ENCODE measurements at places on chromosomes 2 and 18.
A peak's percentile ranks its signal among the peaks of the same experiment; 100 is the strongest.

- DNase-seq: peak; percentile 46
Measured at GRCh38 chr2:224038049-224038829, 847 bp downstream of the SERPINE2 start.

- DNase-seq: no peak
Measured at GRCh38 chr2:73947412-73948018, 20.8 kb downstream of the DGUOK start.

GRCh38 chr2:73914667-73915066 is 12.0 kb upstream of the DGUOK start:
- DNase-seq: no peak

DNA sequence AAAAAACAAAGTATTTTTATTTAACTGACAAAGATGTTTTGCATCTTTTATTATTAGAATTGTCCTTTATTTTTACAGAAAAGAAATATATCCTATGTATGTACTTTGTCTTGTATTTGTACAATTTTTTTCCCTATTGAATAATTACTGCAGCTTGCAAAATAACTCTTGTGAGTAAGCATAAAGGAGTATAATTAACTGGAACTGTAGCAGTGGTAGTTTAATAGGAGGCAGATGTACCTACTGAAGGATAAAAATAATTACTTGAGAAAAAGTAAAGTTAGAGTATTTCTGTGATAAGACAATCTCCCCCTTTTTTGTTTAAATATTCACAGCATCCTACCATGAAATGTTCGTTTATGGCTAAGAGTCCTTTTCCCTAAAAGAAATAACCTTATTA is 34.7 kb downstream of the EHBP1 start:
- no peak for DNase-seq

- DNase-seq: no peak
Measured at GRCh38 chr2:66457545-66457944, 22.6 kb downstream of the MEIS1 start.

DNA sequence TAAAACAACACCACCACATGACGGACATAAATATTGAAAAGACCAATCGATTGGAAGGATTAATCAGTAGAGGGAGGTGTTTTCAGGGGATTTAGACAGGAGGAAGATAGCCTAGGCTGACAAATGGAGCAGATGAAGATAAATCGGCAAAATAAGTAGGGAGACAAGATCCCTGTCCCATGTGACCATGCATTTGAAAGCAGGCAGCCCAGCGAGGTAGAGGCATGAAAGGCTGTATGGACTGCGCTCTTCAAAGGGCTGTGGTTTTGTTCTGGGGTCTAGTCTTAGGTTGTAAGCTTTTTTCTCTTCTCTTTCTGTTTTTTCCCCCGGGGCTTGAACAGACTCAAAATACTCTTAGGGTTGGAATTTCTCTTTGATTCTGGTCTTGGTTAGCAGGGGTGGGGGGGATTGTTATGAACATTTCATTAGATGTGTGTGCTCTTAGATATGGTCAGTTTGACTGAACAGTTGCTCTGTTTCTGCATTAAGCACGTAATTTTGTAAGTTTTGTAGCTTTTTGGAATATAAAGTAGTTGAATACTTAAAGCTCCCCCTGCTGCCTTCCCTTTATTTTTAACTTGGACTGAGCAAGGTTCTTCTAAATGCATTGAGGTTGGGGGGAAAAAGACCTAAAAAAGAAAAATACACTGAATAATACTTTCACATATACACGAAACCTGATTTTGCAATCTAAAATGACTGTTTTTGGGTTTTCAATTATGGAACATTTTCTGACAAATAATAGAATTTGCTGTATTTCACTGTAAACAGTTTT is 32.2 kb downstream of the ZNF532 start:
- no peak for DNase-seq

GRCh38 chr2:181467966-181468707 is 11.0 kb downstream of the ITGA4 start:
- DNase-seq: no peak

GRCh38 chr2:196284866-196285557 is 113.6 kb upstream of the STK17B start:
- DNase-seq: no peak

DNA sequence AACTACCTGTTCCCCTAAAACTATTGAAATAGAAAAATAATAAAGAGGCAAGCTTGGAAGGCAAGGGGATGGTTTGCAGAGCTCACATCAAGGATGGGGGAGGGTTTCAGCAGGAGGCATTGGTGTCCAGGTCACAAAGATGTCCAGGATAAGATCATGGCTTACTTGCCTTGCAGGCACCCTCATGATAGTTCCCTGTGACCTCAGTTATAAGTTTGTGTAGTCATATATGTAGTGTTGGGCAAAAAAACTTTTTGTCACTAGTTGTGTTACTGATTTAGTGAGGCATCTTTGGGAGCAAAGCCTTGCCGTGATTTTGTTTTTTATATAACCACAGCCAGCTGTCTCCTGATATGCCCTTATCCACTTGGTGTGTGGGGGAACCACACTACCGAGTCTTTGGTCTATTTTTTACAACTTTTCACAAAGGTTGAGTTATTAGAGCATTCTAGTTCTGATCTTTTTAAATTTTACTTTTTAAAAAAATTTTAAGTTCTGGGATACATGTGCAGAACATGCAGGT is 53.3 kb downstream of the IL1R2 start:
- no peak for DNase-seq

DNA sequence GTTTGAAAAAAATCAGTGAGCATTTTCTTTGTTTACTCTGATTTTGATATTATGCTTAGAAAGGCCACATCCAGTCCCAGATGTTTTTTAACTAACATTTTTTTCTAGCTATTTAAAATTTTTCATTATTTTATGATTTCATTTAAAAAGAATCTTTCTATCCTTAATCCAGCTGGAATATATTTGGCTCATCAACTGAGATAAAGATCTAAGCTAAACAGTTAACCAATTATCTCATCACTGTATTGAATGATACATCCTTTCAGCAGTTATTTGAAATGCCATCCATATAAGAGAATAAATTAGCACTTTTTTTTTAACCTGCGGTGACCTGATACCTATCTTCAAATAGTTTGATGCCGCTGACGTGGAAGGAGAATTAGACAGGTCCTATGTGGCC is 245.5 kb upstream of the COPS8 start:
- no peak for DNase-seq

GRCh38 chr18:12658426-12659138 is 675 bp upstream of the SPIRE1 start:
- peak; percentile 23 for DNase-seq

DNA sequence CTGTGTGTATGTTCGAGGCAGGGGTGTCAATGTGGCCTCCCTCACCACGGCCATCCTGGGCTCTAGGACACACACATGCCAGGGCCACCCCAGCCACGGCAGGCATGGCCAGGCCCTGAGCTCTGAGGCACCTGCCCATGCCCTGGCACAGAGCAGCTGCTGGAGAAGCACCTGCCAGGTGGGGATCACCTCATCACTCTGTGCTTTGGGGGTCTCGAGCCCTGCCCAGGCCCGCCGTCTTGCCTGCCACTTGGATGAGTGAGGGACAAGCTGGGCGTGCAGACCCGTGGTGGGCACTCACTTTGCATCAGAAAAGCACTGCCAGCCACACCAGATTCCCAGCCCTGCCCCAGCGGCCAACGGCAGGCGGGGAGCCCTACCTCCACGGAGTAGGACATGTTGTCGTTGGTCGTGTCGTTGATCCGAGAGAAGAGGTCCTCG is 33.1 kb downstream of the KIF1A start:
- DNase-seq: no peak

GRCh38 chr2:25380586-25381375 is 39.1 kb upstream of the DNMT3A start:
- no peak for DNase-seq

DNA sequence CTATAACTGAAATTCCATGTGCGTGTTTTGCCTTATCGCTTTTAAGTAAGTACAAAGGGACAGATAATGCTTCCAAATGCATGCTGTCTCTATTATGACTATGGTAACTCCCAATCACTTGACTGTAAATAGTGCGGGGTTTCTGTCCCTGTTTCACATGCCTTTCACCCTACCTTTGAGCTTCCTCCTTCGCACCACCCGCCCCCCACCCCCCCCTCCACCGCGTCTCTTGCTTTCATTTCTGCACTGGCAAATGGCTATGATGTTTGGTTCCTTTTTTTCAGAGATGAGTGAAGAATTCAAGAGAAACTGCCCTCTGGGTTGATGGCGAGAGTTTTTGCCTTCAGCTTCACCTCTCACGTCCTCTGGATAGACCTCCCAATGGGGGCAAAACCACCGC is 25.0 kb upstream of the SPP2 start:
- no peak for DNase-seq

DNA sequence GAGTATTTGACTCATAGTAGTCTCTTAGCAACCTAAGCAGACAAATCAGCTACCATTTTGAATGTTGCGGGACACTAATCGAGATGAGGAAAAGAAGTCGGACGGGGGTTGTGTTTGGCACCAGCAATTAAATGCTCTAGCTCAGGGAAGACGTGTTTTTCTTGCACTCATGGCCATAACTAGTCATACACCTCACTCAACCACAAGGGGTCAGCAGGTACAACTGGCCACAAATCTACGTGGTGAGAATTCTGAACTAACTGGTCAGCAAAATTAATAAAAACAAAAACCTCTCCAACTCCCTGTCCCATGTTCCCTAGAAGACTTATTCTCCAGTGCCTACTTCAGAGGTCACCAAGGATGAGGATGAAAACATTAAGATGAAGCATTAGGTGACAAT is 1467.8 kb downstream of the DPP10 start:
- no peak for DNase-seq

DNA sequence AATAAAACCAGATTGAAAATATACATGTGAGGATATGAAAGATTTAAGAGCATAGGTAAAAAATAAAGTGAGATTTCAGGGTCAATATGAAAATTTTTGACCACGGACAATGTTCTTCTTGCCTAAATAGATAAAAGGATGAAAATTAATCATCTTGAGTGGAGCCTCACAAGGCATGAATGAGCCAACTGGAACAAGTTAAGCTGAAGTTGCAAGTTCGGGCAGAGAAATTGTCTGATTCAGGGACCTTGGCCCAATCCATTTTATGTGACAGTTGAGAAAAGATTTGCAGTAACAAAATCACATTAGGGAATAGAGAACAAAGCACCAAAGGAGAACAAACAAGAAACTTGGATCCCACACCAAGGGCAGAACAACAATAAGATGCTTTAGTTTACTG is 305.3 kb downstream of the TMX3 start:
- DNase-seq: no peak

DNA sequence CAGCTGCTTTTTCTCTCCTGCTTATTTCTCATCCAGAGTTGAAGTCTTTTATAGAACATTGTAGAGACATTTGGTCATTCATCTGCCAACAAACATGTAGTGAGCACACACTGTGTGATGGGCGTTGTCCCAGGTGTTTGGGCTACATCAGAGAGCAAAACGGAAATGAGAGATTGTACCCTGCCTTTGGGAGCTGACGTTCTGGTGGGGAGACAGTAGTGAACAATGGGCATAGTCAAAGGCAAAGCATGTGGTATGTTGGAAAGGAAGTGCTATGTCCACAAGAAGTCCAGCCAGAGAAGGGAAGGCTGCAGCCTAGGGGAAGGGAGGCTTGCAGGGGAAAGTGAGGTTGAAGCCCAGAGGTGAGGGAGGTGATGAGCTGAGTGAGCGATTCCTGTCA is 78.1 kb downstream of the PIEZO2 start:
- DNase-seq: no peak

- no peak for DNase-seq
Measured at GRCh38 chr2:216880509-216881184, 20.8 kb upstream of the TNP1 start.

DNA sequence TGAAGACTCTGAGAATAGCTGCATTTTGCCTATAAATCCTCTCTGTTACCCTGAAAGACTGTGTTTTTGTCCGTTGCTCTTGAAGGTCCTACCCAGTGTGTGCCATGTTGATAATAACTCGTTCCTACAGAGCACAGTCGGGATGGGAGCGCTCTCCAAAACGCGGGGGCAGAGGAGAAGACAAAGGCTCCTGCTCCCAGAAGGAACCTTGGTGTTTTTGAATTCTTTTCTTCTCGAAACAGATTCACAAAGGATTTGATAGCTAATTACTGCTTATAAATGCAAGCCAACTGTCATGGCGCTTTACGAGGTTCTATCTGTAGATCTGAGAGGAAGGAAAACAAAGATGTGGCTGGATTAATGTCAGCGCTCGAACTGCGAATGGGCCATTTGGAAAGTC is 19.3 kb upstream of the HDAC4 start:
- DNase-seq: no peak

DNA sequence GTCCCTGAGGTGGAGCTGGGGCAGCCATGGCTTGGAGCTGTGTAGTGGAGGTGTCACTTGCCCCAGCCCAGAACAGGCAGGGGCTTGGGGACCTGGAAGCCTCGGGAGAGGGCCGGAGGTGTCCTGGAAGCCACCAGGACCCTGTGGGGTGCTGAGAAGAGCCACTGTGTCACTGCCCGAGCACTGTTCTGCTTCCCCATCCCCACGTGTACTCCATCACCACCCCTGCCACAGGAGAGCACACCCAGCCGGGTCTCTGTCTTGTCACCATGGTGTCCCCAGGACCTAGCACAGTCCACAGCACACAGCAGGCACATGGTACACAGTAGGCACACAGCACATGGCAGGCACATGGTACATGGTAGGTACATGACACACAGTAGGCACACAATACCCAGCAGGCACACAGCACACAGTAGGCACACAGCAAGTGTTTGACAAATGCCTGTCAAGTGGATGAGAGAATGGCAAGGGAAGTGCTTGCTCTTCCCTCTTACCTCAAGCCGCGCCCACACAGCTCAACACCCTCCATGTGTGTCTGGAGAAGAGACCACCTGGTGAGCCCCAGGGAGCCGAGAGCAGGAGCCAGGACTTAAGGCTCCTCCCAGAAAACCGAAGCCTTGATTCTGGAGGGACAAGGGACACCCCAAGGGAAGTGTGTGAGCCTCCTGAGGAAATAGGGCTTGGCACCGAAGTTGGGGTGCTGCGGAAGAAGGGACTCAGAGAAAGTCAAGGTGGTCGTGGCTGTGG is 13.3 kb downstream of the MBP start:
- no peak for DNase-seq

GRCh38 chr2:85015653-85016360 is 44.8 kb downstream of the KCMF1 start:
- DNase-seq: no peak

DNA sequence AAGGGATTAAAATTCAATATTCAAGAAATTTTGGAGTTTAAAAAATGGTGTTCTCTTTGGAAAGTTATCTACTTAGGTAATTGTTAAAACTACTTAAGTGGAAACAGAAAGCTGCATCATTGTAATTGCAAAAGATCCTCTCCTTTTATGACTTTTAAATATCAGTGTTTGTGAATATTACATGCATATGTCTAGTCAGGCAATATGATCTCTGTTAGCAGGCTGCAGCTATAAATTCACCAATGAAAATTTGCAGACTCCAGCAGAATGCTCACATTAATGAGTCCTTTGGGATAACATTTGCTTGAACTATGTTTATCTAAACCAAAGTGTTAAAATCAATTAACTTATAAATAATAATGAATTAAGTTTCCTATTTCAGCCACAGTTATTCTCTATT is 59.2 kb upstream of the CSRNP3 start:
- DNase-seq: no peak

GRCh38 chr2:46297546-46298271 is 502 bp downstream of the EPAS1 start:
- peak; percentile 67 for DNase-seq

- no peak for DNase-seq
Measured at GRCh38 chr2:36339607-36340218, 15.9 kb upstream of the CRIM1 start.
